ENCODE measurements at places on chromosomes 13 and 19.

DNA sequence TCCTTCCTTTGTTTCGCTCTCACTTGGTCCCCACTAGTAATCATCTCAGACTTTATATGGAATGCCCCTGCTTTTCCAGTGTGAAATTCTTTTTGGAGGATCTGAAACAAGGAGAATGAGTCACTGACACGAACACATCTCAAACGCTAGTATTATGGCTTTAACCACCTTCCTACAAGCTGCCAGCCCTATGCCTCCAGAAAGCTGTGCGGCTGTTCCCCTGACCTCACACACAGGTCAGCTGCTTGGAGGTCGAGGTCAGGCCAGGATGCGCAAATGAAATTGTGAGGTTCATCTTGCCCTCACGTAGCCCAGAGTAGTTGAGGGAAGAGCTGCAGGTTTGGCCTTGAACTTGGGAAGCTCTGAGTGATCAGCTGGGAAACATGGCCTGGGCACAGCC is 449.8 kb downstream of the FGF9 start:
- DNase-seq = no peak

- no peak for DNase-seq
Measured at GRCh38 chr13:42486711-42487198, 87.2 kb upstream of the TNFSF11 start.

DNA sequence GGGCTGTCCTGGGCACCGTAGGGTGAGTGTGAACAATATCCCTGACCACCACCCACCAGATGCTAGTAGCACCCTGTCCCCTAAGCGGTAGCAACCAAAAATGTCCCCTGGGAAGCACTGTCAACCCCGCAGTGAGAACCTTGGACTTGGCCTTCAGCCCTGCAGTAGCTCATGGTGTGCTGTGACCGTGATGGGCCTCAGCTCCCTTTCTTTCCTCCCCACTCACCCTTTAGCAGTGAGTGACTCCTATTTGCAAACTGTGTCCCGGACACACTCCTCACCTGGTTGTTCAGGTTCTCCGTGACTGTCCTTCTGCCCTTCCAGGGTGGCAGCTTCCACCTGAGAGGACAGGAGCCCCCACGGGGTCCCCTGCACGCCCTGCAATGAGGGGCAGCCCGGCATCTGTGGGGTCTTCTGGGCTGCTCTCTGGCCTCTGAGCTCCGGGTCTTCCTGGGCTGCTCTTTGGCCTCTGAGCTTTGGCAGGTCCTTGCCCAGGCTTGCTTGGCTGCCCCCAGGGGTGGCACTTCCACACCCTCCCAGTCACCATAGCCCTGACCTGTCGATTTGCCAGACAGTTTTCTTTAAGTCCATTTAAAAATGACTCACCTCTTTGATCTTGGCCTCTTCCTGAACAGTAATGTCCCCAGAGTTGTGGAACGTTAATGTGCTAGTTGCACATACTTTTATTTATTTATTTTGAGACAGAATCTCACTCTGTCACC is 3.8 kb downstream of the KDM4B start:
- no peak for DNase-seq

GRCh38 chr13:110570886-110571285 is 9.4 kb upstream of the RAB20 start:
- DNase-seq = no peak

DNA sequence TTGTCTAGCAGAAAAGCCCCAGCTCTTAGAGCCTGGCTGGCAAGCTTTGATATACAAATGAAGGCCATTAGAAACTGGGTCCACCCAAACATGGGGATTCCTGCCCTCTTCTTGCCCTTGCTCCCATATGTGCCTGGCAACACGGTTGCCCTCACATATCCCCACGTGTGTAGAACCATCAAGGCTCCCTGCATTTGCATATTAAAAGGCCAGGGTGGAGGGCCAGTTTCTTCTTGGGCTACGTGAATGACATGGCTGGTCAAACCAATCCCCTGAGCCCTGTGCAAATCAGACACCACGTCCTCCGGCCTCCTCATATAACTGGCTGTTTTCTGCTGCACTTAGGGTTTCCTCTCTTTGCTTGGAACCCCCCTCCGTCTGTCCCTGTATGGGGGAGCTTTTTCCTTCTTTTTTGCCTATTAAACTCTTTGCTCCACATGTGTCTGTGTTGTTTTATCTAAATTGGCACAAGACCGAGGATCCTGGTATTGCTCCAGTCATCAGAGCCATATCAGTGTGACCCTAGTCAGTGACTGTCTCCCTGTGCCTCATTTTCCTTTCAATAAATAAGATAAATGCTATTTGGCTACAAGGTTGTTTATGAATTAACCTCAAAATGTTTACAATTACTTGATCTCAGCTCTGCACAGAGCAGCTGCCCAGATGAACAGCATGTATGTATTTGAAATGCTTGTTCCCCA is 30.3 kb upstream of the CEACAM1 start:
- DNase-seq = no peak

DNA sequence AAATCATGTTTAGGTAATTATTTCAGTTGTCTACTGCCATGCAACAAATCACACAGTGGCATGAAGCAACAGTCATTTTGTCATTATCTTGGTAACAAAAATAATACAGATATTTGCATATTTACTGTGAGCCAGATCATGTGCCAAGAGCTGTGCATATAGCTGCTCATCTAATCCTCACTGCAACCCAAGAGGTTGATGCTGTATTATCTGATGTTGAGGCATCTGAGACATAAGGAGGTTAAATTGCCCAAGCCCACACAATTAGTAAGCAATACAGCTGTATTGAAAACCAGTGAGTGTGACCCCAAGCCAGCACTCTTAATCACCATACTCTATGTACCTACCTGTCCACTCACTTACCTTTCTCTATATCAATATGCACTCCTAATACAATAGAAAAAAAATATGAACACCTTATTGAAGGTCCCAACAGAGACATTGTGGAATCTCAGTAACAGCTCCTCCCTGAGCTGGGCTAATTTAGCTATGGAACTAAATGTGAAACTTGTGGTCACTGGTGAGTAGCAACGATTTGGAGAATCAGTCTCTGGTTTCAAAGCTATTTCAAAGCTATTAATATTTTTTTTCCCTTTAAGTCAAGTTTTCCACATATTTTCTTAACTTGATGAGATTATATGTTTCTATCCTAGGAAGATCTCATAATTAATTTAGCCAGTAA is 185.2 kb downstream of the KLF12 start:
- no peak for DNase-seq
